DMS79 treated with DMSO at 0.1 percent for 48 hours (cell line): ENCODE measurements at places on chromosomes 3 and 15.

- DNase-seq = no peak
These were observed 3.1 kb upstream of the ABTB1 start for GRCh38 chr3:127669541-127670228.

DNA sequence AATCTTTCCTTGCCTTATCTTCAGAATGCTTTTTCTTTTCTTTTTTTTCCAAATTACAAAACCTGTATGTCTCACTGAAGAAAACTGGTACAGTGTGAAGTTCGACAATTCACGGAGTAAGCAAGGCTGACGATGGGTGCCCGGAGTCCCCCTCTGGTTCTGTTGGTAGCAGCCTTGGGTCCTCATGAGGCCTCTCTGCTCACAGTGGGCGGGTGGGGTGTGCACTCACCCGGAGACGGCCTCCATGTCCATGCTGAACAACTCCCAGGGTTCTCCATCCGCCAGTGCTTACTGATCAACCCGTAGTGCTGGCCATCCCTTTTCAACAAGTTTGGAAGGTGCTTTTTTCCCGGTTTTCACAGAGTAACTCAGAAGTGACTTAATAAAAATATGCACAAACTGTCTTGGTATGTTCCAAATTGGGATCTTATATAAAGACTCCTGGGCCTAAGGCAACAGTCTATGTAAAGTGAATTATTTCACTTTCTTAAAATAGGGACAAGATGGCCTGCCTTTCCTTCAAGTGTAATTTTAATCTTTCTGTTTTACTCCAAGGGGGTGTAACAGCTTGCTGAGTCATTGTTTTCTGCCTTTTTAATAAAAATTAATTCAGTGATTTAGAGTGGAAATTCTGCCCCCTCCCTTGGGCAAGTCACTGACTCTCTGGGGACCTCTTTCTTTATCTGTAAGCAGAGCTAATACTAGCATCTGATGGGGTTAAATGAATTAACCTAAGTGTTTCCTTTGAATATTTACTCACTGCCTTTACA, 23.7 kb downstream of the LRRK1 start:
- no peak for DNase-seq

- DNase-seq = no peak
These were observed 85.5 kb upstream of the XXYLT1 start for GRCh38 chr3:195356151-195357086.

DNA sequence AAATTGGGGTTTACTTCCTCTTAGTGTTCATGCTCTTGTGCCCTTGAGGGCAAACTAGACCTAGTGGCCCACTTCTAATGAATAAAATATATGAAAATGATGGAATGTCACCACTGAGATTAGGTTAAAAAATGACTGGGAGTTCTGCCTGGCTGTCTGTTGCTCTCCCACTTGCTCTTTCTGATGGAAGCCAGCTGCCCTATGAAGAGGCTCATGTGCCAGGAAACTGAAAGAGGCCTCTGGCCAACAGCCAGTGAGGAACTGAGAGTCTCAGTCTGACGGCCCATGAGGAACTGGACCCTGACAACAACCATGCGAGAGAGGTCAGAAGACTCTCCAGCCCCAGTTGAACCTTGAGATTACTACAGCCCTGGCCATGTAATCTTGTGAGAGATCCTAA, 107.1 kb upstream of the FHIT start:
- DNase-seq = peak; percentile 36

- no peak for DNase-seq
These were observed 22.4 kb downstream of the LIPC start for GRCh38 chr15:58453931-58454793.

GRCh38 chr3:63580151-63580550, 72.3 kb upstream of the SNTN start:
- no peak for DNase-seq

DNA sequence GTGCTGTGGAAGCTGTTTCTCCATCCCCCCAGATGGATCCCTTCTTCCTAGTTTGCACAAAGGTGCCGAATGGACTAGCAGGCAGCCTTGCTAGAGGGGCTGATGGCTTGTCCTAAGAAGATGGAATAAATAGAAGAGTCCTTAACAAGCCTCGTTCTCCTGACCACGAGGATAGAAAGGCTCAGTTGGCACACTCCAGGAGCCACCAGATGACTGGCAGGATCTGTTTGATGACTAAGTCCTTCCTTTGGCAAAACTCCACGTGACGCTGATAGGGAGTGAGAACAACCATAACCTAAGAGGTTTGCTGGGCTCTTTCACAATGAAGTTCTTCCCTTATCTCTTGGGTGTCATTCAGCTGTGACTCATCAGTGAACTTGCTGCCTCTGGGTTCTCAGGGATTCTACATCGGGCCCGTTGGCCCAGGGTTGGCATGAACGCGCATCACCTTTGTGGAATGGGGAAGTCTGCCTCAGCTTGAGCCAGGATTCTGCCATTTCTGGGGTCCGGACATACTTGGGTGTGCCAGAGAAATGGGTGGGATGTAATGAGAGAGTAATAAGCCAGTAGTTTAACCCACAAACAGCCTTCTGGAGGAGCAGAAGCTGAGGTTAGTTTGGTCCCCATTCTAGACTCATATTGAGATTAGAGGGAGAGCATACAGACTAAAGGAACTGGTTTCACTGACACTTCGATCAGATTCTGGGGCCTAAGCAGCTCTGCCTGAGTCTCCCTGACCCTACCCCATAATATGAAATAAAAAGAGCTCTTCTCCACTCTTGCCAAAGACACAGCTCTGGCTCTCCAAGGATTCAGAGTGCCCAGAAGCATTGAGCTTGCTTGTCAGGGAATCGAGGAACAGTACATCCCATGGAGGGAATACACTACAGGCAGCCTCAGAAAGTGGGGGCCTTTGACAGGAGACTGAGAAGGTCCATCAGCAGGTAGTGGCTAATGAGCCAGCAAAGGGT, 2.0 kb upstream of the MELTF start:
- no peak for DNase-seq

- DNase-seq = no peak
These were observed 231.3 kb downstream of the LPP start for GRCh38 chr3:188385295-188385694.

DNA sequence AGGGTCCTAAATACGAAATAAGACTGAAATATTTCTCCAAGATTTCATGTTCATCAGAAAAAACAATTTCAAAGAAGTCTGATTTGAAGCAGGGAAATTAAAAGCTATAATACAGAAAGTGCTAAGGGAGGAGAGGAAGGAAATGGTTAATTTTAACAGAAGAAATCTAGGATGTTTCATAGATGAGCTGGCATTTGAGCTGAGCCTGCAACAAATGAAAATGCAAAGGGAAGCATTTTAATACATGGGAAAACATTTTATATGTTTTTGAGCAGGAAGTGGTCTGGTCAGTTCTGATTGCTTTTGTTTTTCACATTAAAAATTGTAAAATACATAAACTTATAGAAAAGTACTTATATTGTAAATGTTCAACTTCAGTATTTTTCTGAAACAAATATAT, 17.2 kb upstream of the RAP2B start:
- no peak for DNase-seq

DNA sequence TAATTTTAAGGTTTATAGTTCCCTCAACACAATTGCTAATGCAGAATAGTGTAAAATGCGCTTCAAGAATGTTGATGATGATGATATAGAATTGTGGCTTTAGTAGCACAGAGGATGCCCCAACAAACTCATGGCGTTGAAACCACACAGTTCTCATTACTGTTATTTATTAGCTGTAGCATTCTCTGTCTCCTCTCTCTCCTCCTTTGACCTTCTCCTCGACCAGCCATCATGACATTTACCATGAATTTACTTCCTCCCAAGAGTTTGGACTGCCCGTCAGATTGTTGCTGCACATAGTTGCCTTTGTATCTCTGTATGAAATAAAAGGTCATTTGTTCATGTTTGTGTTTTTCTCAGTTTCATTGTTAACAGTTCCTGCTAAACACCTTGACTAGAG, 27.8 kb upstream of the CRTC3 start:
- no peak for DNase-seq

GRCh38 chr3:73894474-73895213, 269.9 kb upstream of the PDZRN3 start:
- DNase-seq = no peak

GRCh38 chr15:58839485-58839884, 68.4 kb downstream of the MINDY2 start:
- DNase-seq = no peak

DNA sequence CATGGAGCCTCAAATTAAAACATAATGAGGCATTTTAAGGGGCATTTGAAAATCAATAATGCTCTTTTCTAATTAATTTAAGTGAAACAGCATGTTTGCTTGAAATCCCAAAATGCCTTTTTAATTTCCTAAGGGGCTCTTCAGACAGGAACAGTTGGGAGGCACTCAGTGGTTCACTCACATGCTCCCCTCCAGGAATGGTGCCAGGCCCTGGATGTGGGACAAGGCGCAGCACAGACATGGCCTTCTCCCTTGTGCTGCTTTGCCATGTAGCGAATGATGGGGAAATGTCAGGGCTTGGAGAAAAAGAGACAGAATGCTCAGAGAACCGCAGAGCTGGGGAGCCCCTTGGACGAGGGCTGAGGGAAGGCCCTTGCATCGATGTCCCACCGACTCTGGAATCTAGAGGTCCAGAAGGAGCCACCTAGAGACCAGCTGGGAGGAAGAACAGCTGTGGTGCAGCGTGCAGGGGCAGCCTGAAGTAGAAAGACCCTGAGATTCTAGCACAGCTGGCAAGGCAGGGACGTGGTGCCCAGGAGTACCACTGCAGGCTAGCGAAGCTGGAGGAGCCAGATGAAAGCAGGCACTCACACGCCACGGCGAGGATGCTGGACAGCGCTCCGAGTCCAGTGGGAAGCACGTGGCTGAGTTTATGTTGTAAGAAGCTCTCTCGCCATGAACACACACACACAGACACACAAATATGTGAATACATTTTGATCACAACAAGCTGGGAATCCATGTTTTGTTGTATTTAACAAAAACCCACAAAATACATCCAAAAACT, 27.0 kb downstream of the NSMCE3 start:
- DNase-seq = peak; percentile 50

GRCh38 chr3:161215185-161215584, 5.9 kb upstream of the NMD3 start:
- no peak for DNase-seq

GRCh38 chr15:38534691-38535090, 29.9 kb downstream of the RASGRP1 start:
- no peak for DNase-seq

GRCh38 chr3:24343084-24343783, 151.4 kb downstream of the THRB start:
- no peak for DNase-seq

DNA sequence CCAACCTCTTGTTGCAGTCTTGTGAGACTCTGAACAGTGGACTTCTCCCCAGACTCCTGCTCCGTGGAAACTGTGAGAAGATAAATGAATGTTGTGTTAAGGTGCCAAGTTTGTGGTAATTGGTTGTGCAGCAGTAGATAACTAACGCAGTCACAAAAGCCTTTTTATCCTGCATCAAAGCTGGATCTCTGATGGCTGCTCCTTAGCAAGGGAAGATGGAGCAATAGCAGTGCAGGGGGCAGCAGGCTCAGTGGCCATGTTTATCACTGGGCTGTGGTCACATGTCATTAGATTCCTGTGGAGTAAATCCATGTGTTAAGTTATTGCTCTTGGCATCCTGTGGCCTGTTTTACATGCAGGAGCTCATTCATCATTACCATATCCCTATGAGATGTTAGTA, 13.5 kb downstream of the CMTM7 start:
- DNase-seq = no peak

GRCh38 chr15:70720228-70721016, 42.9 kb downstream of the UACA start:
- DNase-seq = no peak

GRCh38 chr3:15269091-15269989, 63.0 kb downstream of the SH3BP5 start:
- DNase-seq = no peak

GRCh38 chr3:158728061-158728377, 4.2 kb downstream of the RARRES1 start:
- DNase-seq = no peak

DNA sequence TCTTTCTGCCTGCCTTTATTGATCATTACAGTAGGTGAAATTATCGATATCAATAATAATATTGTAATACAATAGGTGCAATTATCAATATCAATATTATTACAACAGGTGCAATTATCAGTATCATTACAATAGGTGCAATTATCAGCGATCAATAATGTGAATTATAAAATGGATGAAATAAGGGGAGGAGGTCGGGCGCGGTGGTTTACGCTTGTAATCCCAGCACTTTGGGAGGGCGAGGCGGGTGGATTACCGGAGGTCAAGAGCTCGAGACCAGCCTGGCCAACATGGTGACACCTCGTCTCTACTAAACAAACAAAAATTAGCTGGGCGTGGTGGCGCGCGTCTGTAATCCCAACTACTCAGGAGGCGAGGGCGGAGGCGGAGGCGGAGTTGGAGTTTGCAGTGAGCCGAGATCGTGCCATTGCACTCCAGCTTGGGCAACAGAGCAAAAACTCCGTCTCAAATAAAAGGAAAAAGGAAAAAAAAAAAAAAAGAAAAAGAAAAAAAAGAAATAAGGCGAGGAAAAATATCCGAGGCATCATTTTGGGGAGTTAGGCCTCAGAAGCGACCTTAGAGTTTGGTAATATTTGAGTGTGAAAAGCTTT, 611 bp upstream of the BNIP2 start:
- DNase-seq = peak; percentile 16

DNA sequence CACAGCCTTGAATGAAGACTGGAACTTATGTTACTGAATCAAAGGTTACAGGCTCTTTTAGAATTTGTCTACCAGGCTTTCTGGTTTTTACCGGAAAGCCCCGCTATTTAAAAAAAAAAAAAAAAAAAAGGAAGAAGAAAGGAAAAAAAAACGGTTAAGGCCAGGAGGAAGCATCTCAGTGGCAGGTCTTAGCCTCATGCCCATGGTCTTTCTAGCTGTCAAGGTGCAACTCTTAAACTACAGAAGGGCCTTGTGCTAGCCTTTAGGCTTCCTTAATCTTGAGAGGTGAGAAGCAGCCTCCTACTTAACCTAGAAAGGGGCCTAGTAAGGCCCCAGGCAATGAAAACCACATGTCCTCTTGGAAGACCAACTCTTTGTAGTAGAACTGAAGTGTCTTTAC, 77.5 kb downstream of the TBC1D5 start:
- DNase-seq = no peak

- no peak for DNase-seq
These were observed 15.6 kb downstream of the LZTFL1 start for GRCh38 chr3:45826321-45826720.

GRCh38 chr15:74869726-74870407, 3.3 kb downstream of the SCAMP2 start:
- DNase-seq = no peak

DNA sequence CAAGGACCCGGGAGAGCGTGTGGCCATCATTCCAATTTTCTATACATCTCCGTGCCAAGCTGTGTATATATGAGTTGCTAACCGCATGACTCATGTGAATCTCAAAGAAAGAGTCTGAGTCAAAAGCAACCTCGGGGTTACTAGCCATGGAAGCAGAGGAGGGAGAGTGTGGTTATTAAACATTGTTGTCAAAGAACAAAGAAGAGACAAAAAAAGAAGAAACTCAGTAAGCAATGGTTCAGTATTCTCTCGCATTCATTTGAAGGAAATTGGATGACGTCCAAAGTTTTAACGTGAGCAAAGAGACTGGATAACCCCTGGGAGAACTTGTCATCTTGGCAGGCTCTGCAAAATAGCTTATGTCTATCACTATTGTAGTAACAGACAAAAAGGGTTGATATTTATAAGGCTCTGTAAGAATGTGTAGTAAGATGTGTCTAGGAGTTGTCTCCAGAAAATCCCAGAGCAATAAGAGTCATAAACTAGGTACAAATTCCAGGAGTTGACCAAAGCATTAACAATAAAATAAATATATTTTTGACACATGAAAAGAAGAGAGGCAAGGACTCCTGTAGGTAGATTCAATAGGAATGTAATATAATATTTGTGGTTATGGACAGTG, 52.8 kb upstream of the GRM7 start:
- no peak for DNase-seq

GRCh38 chr3:167033866-167034265, 346.2 kb downstream of the ZBBX start:
- no peak for DNase-seq
